ENCODE measurements at places on chromosomes 11 and 22.

DNA sequence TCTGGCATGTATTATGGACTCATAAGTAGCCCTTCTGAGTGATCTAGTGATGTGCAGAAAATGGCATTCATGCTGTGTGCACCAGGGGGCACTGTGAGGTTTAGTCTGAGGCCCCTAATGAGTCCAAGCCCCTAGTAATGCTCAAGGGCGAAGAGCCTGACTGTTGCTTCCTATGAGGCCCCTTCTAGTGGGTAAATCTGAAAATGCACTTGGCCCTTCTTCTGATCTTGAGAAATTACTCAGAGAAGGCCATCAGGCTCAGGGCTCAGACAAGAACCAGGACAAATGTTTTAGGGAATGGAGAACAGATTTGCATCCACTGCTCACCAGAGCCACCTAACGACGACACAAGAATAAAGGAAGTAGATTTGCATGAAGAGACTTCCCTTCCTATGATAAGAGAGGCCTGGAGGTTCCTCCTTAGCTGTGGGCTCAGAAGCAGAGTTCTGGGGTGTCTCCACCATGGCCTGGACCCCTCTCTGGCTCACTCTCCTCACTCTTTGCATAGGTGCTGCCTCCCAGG, 75.8 kb downstream of the GGTLC2 start:
- DNase-seq = peak; percentile 28

GRCh38 chr11:128626913-128627665, 39.7 kb upstream of the ETS1 start:
- DNase-seq = no peak

- no peak for DNase-seq
Observed at GRCh38 chr11:21928847-21929246, 264.0 kb upstream of the ANO5 start.

DNA sequence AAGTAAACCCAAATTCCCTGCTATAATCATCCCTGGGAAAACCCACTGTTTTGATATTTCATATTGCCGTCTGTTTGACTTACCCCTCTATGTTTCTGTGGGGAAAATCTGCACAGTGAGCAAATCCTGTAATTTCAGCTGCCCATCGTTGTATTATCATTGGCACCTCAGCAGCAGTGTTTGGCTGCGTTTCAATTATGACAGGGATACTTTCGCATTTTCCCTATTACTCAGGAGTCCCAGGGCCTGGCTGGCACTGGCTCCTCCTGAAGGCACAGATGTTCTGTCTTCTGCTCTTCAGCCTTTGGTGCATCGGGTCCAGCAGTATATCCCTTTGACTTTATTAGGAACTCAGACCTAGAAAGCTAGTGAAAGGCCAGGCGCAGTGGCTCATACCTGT, 12.2 kb upstream of the MMP12 start:
- no peak for DNase-seq

DNA sequence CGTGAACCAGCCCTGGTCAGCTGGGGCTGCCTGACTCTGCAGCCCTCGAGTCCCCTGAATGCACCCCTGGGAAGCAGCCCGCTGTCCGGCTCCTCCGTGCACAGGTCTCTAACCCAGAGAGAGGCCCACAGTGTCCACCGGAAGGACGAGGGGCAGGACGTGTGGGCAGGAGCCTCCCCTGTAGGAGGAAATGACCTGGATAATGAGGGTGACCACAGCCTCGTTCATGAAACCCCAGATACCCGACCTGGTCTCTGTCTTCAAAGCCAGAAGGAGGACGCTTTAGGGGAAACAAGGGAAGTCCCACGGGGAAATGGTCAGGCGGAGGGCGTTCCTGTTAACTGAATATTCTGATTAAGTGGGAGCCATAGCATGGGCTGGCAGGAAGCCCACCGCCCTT, 23.3 kb downstream of the LIF start:
- DNase-seq = no peak

DNA sequence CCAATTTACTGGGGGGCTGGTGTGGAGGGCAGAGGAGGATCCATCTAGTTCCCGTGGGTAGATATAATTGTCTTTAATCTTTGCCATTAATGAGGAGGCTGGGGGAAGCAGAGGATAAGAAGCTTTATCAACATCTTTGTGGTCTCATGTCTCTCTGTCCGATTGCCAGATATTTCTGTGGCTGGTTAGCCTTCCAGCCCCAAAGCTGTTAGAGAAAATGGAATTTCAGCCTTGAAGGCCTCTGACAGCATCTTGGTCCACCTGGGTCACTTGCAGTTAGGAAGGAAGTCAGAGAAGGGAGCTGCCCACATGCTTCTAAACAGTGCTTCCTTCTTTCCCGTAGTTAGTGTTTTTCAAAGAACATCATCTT, 56.9 kb downstream of the ABTB2 start:
- no peak for DNase-seq

DNA sequence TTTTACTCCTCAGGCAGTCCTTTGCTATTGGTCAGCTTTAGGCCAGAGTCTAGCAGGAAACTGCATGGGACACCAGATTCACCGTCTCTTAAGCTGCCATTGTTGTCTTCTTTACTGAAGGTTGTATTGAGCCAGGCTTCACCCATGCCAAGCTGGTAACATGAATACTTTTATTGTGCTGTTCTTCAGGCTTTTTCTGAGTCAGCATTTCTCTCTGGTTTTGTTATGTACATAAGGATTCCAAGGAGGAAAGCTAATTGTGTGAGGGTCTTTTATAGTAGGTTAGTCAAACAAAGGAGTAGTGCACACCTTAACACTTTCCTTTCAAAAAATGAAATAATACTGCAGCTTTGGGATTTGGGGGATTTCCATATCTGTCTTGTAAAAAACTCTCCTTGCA, 252.8 kb downstream of the JRKL start:
- DNase-seq = no peak

GRCh38 chr22:28019881-28020861, 101.1 kb upstream of the PITPNB start:
- peak; percentile 69 for DNase-seq

- DNase-seq = no peak
Observed at GRCh38 chr22:49512487-49513165, 315.0 kb downstream of the BRD1 start.

GRCh38 chr22:30001459-30001858, 78.8 kb upstream of the HORMAD2 start:
- DNase-seq = no peak

DNA sequence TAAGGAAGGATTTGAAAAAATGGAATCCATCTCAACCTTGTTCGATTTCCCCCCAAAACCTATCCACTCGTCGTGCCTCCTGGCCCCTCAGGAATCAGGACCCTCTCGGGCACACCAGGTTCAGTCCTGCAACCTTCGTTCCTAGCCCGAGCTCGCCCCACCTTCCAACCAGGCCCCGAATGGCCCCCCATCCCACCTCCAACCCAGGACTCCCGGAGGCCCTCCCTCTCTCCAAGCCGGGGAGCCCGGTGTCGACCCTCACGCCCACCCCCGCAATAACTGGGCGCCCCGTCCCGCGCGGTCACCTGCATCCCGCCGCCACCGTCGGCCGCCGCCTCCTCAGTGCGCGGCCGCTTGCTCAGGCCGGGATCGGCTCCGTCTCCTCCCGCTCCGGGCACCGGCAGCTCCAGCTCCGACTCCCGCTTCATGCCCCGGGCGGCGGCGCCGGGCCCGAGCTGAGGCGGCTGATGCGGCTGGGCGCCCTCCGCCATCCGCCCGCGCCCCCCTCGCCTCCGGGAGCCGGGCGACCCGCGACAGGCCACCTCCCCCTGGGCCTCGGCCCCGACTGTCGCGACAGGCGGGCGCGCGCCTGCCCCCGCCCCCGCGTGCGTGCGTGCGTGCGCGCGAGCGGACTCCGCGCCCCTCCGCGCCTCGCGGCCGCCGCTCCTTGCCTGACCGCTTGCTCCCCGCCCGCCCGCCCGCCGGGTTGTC, 534 bp downstream of the RBFOX2 start:
- DNase-seq = no peak

DNA sequence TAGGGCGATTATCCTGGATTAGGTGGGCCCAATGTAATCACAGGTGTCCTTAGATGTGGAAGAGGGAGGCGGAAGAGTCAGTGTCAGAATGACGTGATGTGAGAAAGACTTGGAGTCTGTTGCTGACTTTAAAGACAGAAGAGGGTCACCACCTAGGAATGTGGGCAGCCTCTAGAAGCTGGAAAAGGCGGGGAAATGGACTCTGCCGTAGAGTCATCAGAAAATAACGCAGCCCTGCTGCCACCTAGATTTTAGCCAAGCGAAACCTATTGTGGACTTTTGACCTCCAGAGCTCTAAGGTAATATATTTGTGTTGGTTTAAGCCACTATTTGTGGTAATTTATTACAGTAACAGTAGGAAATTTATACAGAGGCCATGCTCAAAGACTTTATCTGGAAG, 4.8 kb downstream of the DDX10 start:
- no peak for DNase-seq

DNA sequence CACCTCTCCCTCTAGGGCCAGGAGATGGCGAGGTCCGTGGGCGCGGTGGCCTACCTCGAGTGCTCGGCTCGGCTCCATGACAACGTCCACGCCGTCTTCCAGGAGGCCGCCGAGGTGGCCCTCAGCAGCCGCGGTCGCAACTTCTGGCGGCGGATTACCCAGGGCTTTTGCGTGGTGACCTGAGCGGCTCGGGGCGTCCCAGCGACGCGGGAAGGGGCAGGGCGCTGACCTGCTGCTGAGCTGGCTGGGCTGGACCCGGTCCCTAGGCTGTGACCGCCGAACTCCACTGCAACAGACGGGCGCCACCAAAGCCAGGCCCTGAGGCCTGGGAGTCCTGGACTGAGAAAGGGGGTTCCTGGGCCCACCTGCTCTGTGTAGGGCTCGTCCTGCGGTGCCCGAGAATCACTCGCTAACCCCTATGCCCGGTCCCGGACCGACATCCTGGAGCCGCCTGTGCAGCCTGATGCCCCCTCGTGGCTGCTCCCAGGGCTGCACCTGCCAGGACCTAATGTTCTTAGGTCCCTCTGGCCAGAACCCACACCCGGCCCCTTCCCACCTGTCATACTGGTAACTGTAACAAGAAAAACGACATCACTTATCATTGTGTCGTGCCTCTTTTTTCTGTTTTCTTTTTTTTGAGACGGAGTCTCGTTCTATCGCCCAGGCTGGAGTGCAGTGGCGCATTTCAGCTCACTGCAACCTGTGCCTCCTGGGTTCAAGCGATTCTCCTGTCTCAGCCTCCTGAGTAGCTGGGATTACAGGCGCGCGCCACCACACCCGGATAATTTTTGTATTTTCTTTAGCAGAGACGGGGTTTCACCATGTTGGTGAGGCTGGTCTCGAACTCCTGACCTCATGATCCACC, 15.0 kb downstream of the RHOD start:
- peak; percentile 50 for DNase-seq

DNA sequence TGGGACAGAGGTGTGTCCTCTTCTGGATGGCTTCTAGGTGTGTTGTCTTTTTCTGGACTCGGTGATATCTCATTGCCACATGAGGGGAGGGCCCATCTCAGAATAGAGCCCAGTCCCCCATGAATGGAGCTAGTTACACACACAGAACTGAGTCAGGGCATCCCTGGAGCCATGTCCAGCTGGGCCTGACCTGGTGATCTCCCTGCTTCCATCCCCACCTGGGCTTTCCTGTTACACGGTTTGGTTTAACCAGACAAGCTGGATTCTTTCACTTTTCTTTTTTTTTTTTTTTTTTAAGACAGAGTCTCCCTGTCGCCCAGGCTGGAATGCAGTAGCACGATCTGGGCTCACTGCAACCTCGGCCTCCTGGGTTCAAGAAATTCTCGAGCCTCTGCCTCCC, 6.1 kb upstream of the A4GALT start:
- DNase-seq = no peak

DNA sequence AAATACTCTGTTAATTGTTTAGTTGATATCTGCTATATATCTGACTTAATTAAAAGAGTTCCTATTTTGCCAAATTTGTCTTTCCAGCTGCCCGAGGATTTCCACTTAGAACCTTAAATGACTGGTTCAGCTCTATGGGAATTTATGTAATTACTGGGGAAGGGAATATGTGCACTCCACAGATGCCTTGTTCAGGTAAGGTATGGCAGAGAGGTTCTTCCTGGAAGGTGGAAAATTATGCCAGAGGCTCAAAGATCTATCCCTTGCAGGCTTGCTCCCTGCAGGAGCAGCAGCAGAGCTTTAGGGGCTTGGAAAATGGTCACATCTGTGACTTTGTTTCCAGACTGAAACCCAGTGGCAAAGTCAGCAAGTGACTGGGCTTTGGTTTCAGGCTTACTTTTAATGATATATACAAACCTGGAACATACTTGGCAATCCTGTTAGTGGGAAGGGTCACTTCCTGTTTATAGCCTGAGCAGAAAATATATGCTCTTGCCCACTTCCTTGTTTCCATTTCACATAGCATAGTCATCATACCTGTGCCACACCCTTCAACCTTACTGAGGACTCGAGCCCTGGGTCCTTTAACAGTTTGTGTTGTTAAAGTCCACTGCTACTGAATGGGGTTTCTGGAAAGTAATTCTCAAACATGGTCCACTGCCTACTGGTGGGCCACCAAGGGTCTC, 23.7 kb downstream of the WBP2NL start:
- no peak for DNase-seq
